Stimulated activated CD4-positive, alpha-beta T cell treated with anti-CD3 and anti-CD28 coated beads, Interleukin-15, amount 100 ng/mL, for 24 hours (primary cell): ENCODE measurements at places on chromosomes 4 and X.

- DNase-seq = no peak
Measured at GRCh38 chr4:147981305-147981704, 249.4 kb downstream of the ARHGAP10 start.

DNA sequence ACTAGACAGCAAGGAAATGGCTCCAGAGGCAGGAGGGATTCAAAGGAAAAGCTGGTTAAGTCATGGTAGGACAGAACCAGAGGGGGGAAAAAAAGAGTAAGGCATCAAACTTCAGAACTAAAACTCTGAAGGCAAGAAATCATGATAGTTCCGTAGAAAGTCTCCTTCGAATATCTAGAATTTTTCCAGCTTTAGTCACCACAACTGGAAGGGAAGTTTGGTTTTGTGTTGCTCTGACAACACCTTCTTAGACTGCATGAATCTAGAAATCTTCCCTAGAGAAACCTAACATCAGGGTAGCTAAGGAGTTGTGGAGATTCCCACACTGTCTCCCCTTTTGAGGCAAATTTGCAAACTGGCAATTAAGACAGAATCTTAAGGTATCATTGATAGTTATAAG, 33.7 kb downstream of the AMMECR1 start:
- no peak for DNase-seq

GRCh38 chrX:11867610-11868345, 109.7 kb downstream of the MSL3 start:
- no peak for DNase-seq

DNA sequence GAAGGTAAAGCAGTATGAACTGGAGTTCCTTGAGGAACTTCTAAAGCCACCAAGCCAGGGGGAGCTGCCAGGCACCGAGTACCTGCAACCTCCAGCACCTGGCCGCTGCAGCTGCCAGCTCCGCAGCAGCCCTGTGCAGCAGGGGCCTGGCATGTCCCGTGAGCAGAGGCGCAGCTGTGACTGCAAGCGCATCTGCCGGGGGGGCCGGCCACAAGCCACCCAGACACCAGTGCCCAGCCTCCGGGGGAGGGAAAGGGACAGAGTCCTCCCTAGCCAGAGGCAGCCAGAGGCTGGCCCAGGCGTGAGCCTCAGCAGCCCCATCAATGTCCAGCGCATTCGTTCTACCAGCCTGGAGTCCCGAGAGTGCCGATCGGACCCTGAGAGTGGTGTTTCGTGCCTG, 26.6 kb upstream of the PRPS1 start:
- no peak for DNase-seq

DNA sequence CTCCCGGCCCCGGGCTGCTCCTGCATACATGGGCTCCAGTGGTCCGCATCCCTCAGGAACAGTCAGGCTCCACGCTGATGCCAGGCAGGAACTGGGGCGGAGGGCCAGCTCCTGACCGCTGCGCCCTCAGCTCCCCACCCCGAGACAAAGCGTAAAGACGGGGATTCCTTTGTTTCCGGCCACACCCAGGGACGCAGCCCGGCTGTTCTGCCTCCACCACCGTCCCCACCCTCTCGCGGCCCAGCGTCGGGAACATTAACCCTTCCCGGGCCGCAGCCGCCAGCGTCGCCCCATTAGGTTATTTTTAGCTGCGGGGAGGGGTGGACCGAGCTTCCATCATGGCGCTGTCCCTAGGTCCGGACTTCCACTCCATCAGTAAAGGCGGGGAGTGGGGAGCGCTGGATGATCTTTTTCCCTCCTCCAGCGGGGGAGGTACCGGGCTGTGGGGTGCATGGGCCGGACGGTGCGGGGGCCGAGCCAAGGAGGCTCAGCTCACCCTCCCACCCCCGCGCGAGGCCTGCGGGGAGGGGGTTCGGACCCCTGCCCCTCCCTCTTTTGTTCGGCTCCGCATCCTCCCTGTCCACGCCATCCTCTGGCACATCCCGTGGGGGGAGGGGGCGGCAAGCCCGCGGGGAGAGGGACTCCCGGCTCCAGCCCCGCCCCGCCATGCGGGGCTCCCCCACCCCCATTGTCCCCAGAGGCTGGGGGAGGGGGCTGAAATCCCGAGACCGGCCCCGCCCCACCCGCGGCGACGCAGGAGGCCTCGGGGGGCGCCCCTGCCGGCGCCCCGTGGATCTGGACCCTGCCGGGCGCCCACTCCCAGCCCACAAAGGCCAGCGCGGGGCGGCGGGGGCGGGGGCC, 5.3 kb downstream of the CRMP1 start:
- DNase-seq = no peak

- peak; percentile 2 for DNase-seq
Measured at GRCh38 chrX:50470103-50471031, at the start of gene DGKK. DGKK (minus strand) TSS chrX:50470825; CDS start chrX:50470678, 147 bp downstream.

DNA sequence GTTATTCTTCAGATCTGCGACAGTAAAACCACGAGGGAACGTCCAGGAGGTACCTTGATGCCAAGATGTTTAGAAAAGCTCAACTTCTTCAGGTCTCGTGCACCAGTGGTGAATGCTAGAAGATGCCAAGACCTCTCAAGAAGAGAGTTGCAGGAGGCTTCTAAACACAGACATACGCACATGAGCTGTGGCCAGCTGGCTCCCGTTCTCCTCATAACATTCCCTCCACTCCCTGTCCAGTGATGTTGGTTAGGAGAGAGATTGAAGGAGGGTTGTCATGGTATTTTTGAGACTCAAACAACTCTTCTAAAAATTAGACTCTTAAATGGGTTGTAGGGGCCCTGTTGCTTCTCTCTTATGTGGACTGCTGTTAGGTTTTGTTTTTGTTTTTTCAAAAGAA, 184.3 kb downstream of the QDPR start:
- no peak for DNase-seq

GRCh38 chrX:129634541-129634940, 20.2 kb downstream of the APLN start:
- no peak for DNase-seq

- DNase-seq = no peak
Measured at GRCh38 chr4:70681704-70682103, 6.6 kb upstream of the UTP3 start.

- DNase-seq = peak; percentile 26
Measured at GRCh38 chr4:180665994-180666824, 1577.0 kb upstream of the TENM3 start.

DNA sequence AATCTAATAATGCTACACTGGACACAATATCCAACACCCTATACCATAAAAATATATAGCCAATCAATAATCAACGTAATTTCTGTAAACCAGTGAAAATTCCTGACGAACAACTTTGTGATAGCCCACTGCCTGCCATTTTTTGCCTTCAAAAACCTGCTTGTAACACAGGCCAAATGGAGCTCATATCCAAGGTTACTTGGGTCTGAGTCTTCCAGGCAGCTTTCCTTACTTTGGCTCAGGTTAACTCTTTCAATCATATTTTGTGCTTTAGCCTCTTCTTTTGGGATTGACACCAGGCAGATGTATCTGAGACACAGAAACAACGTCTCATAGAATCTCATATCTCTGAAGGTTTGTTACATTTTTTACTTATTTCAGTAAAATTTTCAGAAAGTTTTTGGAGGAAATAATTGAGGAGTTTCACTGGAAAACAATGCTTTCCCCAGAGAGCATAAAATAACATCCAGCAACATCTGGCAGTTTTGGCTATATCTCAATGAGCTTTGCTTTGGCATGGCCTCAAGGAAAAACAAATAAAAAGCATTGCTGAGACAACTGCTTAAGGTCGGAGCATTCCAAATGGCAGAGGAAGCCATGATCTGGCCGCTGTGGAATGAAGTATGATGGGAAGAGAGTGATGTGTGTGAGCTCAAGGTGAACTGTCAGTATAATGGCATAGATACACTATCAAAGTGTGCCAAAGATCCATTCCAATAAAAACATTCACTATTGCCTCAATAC, 162.9 kb upstream of the SPIN4 start:
- DNase-seq = no peak

- DNase-seq = no peak
Measured at GRCh38 chrX:121836000-121836399, 788.6 kb downstream of the GLUD2 start.

GRCh38 chr4:110632506-110633357, 9.9 kb upstream of the PITX2 start:
- no peak for DNase-seq

DNA sequence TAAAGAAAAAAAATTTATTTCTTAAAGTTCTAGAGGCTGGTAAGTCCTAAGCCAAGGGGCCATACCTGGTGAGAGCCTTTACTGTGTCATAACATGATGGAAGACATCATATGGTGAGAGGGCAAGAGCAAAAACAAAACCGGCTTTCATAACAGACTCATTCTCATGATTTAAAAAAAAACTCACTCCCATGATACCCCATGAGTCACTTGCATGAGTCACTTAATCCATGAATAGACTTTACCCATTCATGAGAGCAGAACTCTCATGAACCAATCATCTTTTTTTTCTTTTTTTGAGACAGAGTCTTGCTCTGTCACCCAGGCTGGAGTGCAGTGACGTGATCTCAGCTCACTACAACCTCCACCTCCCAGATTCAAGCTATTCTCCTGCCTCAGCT, 369.7 kb upstream of the DIAPH2 start:
- DNase-seq = no peak

- no peak for DNase-seq
Measured at GRCh38 chr4:86019362-86019761, 340.5 kb downstream of the MAPK10 start.

DNA sequence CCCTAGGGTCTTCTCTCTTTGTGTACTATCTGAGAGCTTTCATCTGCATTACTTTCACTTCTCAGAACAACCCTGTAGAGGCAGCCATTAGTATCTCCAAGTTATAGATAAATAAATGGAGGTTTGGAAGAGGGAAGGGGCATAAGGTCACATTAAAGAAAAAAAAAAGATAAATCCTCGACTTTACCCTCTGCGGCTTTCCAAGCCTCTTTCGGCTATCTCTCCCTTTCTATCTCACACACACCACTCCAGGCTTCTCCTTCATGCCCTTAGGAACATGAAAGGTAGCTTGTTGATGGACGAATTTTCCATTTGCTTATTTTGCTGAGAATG, 660 bp upstream of the ARHGEF9 start:
- DNase-seq = no peak
